ENCODE measurements at places on chromosomes 7 and 10.

- no peak for DNase-seq
Observed at GRCh38 chr7:7274782-7275181, 92.4 kb downstream of the C1GALT1 start.

GRCh38 chr10:45419676-45420025 lies 45.6 kb downstream of the ALOX5 start:
- no peak for DNase-seq

DNA sequence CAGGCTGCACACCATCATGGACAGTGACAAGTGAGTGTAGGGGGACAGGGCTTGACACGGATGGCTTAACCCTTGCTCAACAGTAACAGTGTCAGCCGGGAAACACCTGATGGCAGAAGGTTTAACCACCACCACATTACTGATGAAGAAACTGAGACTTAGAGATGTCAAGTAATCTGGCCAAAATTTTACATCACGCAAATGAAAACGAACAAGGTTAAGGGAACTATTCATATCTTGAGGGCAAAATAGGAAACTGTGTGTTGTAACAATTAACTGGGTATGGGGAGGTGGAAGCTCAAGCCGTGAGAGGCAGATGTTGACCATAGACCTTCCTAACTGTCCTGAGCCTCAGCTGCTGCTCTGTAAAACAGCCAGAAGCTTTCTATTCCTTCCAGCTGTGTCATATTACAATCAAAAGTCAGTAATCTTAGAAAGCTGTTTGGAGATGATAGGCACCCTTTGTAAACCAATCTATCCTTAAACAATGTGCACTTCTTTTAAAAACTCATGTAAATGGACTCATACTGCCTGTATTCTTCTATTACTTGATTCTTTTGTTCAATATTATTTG lies 68.4 kb downstream of the ABCC2 start:
- DNase-seq: no peak

DNA sequence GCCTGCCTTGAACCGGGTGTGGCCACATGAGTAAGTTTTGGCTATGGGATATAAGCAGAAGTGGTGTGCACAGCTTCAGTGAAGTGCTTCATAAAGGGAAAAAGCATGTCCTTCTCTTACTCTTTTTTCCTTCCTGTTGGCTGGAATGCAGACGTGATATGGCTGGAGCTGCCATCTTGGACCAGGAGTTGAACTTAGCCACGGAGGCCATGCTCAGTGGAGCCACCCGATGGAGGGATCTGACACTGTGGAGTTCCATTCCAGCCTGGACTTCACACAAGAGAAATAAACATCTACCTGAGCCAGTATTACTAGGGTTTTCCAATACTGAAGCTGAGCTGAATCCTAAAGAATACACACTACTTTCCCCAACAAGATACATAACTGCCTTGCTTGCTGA lies 52.3 kb downstream of the CCDC3 start:
- no peak for DNase-seq

GRCh38 chr10:6843481-6843881 lies 263.4 kb upstream of the PRKCQ start:
- DNase-seq: peak; percentile 9

DNA sequence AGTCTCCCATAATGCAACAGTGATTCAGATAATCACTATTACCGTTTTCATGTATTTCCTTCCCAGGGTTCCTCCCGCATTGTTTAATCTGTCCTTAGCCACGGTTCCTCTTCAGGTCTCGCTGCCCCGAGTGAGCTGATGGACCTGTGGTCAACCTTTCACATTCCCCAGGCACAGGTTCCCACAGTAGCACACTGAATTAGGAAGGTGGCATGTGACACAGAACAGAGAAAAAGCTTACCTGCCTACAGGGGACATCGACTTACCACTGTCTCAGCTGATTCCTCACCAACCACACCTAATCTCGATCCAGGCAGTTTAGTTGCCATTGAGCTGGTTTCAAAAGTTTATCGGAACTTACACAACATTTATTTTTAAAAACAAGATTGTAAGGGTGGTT lies 72.2 kb downstream of the MTURN start:
- no peak for DNase-seq

DNA sequence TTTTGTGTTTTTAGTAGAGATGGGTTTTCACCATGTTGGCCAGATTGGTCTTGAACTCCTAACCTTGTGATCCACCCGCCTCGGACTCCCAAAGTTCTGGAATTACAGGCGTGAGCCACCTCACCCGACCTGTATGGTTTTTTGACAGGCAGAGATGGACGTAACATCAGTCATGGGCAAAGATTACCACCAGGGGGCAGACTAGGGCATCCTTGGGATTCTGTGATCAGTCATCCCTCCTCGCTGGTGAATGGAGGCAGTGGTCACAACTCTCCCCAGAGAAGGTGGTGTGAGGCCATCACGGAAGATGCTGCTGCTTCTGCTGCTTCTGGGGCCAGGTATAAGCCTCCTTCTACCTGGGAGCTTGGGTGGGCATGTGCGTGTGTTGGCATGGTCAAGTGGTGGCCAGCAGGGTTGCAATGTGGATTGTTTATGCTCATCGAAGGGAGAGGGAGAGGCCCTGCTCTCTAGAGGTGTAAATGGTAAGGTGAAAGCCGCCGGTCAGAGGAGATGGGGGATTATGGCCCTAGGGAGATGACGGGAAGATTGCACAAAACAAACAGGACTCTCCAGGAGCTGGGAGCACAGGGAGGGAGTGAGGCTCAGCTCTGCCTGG lies 122.7 kb upstream of the PRSS1 start:
- no peak for DNase-seq

DNA sequence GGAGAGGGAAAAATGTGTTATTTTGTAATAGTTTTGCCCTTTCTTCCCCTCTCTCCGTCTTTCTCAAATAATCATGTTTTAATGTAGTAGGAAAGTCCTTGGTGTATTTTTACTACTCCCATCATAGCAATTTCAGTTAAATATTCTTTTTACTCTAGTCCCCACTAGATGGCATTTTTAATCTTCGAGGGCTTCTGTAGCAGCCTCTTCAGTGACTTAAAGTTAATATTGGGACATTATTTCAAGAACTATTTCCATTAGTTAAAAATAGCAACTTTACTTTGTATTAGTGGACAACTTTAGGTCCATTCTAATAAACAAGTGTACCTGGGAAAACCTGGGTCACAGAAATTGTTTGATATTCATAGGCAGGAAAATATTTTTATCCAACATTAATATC lies 23.0 kb downstream of the EDRF1 start:
- no peak for DNase-seq

DNA sequence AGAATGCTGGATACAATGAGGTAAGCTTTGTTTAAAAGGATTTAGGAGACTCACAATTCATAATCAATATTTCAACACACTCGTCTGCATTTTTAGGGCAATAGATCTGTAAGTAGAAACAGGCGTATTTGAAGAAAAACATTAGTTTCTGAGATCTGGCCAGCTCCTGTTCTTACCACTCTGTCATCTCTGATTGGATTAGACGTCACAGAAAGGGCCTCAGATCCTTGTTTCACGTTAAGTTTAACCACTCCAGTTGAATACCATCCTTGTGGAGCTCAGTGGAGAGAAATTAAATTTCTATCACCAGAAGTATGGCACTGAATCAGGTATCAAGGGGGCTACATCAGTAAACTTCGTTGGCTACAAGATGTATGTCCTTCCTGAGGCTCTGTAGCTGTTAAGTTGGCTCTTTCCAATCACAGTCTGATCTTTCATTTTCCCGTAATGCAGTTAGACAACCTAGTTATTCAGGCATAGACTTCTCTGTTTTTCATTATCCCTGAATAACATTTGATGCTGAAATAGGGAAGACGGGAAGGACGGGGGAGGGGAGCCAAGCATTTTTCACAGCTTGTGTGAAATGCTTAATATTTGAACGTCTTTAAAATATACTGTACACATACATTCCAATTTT lies 659.2 kb upstream of the GALNT17 start:
- DNase-seq: no peak

- DNase-seq: no peak
Observed at GRCh38 chr7:111103678-111104274, 12.8 kb downstream of the LRRN3 start.

- DNase-seq: peak; percentile 70
Observed at GRCh38 chr10:100997360-100998182, 2.0 kb upstream of the LZTS2 start.

GRCh38 chr10:90167174-90168064 lies 466.0 kb downstream of the KIF20B start:
- DNase-seq: no peak

- no peak for DNase-seq
Observed at GRCh38 chr10:46245381-46245900, 41.4 kb upstream of the ANTXRL start.

- peak; percentile 34 for DNase-seq
Observed at GRCh38 chr10:72425133-72425532, 70.4 kb upstream of the DNAJB12 start.

DNA sequence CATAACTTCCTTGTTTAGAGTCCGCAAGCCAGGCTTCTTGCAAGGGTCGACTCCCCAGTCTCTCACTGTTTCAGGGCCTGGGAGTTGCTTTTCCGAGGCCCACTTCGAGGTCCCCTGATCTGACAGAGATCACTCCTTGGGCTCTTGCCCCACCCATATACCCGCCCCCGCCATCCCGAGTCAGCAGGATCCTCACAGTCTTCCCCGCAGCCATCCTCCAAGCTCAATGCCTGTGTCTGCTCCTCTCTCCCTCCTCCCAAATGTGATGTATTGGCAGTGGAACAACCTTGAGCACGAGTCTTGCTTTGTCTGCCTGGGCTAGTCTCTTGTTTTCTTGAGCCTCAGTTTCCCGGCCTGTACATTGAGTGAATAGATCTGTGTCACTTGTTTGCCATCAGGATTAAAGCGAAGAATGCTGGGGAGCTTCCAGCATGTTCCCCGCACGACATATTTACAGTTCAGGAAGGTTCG lies 2.4 kb upstream of the HMX2 start:
- DNase-seq: peak; percentile 19

GRCh38 chr10:35355971-35356724 lies 19.8 kb downstream of the CCNY start:
- DNase-seq: no peak

GRCh38 chr7:47604496-47604890 lies 22.6 kb upstream of the TNS3 start:
- DNase-seq: no peak

GRCh38 chr10:94413361-94413760 lies 11.0 kb downstream of the TBC1D12 start:
- DNase-seq: no peak

DNA sequence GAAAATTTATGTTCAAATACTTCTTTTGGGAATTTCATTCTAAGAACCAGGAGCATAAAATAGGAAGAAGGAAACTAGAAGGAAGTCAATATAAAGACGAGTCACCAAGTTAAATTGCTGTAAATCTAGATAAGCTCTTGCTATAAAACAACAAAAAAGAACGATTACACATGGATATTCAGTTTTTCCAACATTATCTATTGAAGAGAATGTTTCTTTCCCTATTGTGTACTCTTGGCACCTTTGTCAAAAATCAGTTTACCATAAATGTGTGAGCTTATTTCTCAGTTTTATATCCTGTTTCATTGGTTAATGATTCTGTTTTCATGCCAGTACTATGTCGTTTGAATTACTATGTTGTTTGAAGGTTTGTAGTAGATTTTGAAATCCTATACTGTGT lies 536.3 kb upstream of the MKI67 start:
- no peak for DNase-seq

DNA sequence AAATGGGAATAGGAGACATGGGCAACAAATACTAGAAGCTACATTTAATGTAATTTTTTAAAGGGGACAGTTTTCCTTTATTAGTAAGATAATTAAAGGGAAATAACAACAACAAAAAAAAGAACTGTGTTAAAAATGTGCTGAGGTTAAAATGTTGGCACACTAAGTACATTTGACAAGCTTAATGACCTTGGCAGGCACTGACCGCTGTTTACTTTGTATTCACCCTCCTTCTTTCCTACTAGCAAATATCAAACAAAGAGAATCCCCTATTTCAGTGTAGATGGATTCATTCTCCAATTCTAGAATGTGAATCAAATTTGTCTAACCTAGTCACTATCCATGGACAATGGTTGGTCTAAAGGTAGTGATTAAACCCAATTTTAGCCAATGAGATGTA lies 77.5 kb upstream of the TOMM7 start:
- no peak for DNase-seq

- no peak for DNase-seq
Observed at GRCh38 chr7:51135576-51135975, 181.0 kb downstream of the COBL start.

DNA sequence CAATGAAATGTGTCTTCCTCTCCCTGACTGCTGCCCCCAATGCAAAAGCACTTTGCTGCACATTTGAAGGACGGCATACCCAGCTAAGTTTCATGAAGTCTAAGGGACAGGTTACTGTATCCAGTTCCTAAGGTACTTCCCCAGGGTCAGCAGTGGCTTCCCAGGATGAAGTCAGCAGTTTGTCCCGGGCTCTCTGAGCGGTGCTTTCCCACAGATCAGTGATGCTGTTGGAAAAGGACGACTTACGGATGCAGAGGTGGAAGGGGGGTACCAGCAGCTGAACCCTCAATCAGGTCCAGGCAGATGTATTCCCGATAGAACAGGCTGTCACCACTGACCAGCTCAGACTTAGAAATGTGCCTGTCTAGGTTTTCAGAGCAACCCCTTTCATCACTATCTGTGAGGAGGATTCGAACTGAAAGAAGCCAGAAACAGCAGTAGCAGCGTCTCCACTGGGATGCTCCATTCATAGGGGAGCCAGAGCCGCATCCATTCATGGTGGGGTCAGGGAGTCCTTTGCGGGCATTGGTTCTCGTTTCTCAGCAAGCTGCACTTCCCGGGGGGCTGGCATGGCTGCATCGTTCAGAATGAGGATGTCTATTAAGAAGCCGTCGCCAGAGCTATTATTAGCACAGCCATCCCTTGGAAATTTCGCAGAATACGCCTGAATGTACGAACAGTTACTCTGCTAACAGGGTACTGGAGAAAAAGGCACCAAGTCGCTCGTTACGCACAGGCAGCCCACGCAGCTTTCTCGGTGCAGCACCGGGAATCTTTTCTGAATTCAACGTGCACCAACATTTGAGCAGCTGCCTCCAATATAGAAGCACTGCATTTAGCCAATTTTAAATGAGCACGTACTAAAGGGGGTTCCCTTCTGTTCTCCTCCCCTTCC lies 303.7 kb downstream of the PRPF18 start:
- DNase-seq: peak; percentile 46

- no peak for DNase-seq
Observed at GRCh38 chr10:69558559-69558958, 14.7 kb downstream of the NEUROG3 start.

DNA sequence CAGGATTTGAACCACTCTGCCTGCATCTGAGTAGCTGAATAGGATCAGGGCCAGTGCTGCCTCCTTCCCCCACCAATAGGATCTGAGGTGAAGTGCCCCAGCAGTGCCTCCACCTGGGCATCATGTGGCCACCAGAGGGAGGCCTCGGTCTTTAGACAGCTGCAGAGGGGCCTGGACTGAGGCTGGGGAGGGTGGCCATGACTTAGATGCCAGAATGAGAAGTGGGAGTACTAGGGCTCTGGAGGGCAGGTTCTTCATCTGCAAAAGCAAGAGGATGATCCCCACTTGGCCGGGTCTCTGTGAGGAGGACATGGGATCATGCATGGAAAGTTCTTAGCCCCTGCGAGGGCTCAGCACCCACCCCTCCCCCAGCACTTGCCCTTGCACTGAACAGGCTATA lies 56.9 kb downstream of the NEUROG3 start:
- DNase-seq: no peak

Data from frontal cortex (tissue), 4 donors.